ENCODE measurements at places on chromosomes 16 and 17.
A peak's percentile ranks its signal among the peaks of the same experiment; 100 is the strongest.

- DNase-seq, result peak; percentile 50
Measured at GRCh38 chr17:35540589-35541404, 3.3 kb upstream of the SLFN12L start.

DNA sequence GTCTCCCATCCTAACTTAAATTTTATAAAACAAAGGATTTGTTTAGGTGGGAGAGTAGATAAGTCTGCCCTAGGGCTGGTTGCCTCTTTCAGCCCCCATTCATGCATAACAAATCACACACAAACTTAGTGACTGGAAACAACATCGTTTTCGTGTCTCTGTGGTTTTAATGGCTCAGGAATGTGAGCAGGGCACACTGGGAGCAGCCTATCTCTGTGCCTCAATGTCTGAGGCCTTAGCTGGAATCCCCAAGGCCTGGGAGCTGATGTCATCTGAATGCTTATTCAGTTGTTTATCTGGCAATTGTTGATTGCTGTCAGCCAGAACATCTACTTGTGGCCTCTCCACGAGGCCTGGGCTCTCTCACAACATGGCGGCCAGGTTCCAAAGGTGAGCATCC, 101.9 kb upstream of the HSBP1 start:
- no peak for DNase-seq

- no peak for DNase-seq
Measured at GRCh38 chr17:43220511-43221125, 7.8 kb downstream of the CCDC200 start.

- DNase-seq, result peak; percentile 19
Measured at GRCh38 chr16:79286646-79287423, 313.7 kb downstream of the MAF start.

GRCh38 chr17:18947866-18948265, 4.1 kb upstream of the SLC5A10 start:
- DNase-seq, result no peak

GRCh38 chr16:71830359-71830758, 15.4 kb upstream of the ATXN1L start:
- no peak for DNase-seq

- no peak for DNase-seq
Measured at GRCh38 chr17:83076938-83077337, 2.5 kb upstream of the METRNL start.

DNA sequence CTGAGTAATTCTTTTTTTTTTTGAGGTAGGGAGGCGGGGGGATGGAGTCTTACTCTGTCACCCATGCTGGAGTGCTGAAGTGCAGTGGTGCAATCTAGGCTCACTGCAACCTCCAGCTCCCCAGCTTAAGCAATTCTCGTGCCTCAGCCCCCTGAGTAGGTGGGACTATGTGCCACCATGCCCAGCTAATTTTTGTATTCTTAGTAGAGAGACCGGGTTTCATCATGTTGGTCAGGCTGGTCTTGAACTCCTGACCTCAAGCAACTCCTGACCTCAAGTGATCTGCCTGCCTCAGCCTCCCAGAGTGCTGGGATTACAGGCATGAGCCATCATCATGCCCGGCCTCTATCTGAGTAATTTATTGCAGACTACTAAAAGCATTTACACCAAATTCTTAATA, 19.4 kb downstream of the KPNB1 start:
- DNase-seq, result no peak

- no peak for DNase-seq
Measured at GRCh38 chr16:3088925-3089716, 10.0 kb downstream of the ZSCAN10 start.

- no peak for DNase-seq
Measured at GRCh38 chr16:55052741-55053415, 122.2 kb downstream of the IRX5 start.

GRCh38 chr16:23528644-23529310, 18.5 kb upstream of the GGA2 start:
- no peak for DNase-seq

- DNase-seq, result no peak
Measured at GRCh38 chr16:535446-536405, 8.2 kb downstream of the CAPN15 start.

DNA sequence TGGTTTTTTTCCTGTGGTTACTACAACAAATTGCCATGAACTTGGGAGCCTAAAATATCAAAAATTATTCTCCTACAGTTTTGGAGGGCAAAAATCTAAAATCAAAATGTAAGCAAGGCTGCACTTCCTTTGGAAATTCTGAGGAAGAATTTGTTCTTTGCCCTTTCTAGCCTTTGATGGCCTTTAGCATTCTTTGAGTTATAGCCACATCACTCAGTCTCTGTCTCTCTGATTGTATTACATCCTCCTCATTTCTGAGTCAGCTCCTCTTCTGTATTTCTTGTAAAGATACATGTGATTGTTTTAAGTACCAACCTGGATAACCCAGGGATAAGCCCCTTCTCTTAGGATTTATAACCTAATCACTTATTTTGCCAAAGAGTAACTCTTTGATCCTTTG, 282.0 kb downstream of the BCAS3 start:
- DNase-seq, result no peak

DNA sequence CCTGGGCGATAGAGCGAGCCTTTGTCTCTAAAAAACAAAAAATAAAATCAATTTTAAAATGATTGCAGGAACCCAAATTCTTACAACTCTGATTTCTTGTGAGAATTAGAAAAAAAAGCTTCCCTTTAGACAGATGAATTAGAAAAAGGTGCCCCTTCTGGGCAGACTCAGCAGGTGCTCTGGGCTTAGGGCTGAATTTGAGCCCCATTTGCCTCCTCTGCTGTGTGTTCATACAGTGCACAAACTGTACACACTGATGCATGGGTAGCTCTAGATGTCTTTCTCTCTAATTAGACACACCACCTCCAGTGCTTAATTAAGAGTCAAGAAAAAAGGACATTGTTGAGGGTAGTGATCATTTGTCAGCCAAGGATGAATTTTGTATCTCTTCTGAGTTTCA, 38.5 kb upstream of the NOL11 start:
- DNase-seq, result no peak

DNA sequence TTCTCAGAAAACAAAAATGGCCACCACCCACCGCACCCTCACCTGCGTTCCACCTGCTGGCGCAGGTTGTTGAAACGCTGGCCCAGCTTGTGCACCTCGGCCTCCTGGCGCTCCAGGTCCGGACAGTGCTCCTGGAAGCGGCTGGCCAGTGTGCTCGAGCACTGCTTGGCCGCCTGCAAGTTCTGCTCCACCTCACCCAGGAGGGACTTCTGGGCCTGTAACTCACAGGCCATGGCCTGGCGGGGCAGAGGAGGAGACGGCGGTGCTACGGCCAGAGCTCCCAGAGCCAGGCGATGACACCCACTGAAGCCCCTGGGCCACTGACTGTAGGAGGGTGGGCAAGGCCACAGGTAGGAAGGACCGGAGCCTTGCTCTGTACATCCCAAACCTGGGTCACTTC, 43.4 kb downstream of the UBN1 start:
- DNase-seq, result no peak

GRCh38 chr16:49844359-49844758, 11.6 kb downstream of the ZNF423 start:
- DNase-seq, result no peak

- DNase-seq, result no peak
Measured at GRCh38 chr17:61458421-61459141, 6.4 kb downstream of the TBX4 start.

- DNase-seq, result peak; percentile 6
Measured at GRCh38 chr17:34146440-34147043, 108.5 kb upstream of the CCL2 start.

- peak; percentile 89 for DNase-seq
Measured at GRCh38 chr16:48611329-48612137, 1.6 kb upstream of the N4BP1 start.

DNA sequence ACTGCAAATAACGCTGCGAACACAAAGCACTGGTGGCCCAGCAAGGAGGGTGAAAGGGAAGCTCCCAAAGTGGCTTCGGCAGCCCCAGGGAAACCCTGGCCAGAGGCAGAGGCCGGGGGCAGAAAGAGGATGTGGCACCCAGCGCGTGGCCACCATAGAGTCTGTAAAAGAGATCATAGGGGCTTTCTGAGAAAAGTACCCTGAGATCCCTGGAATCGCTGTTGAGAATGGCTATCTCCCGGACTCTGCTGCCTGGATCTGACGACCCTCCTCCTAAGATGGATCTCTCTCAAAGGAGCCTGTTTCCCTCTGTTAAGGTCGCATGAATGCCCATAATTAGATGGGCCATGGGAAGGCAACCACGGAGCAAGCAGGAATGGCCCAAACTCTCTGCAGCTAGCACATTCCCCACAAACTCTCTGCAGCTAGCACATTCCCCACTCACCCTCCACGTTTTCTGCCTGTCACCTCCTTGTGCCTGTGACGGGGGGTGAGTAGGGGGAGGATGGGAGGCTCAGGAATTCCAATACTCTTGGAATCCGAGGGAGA, 364.4 kb downstream of the XYLT1 start:
- no peak for DNase-seq

- no peak for DNase-seq
Measured at GRCh38 chr17:30263552-30264333, 28.0 kb downstream of the BLMH start.

- no peak for DNase-seq
Measured at GRCh38 chr17:50060951-50061712, 5.2 kb downstream of the ITGA3 start.

- no peak for DNase-seq
Measured at GRCh38 chr17:58506354-58507080, 7.9 kb downstream of the MTMR4 start.

GRCh38 chr17:17081304-17081940, 39.2 kb downstream of the MPRIP start:
- DNase-seq, result no peak

- DNase-seq, result no peak
Measured at GRCh38 chr17:46108550-46109110, 84.6 kb downstream of the KANSL1 start.
